ENCODE measurements at places on chromosomes 5 and 9.

GRCh38 chr9:123864251-123864650, 65.7 kb downstream of the DENND1A start:
- DNase-seq = no peak

DNA sequence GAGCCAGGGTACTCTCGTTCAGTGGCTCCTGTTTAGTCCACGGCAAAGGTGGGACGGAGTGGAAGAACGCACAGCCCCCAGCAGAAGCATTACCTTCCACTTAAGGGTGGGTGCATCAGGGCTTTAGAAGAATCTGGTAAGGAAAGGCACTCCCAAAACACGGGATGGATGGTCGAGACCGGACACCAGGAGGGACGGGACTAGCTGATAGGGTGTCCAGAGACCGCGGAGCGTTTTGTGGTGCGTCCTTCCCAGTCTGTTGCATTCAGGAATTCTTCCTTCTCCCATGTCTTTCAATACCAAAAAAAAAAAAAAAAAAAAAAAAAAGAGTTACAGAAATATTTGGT, 545 bp upstream of the CTSV start:
- peak; percentile 64 for DNase-seq

- no peak for DNase-seq
Observed at GRCh38 chr5:161286066-161286655, 260.4 kb downstream of the GABRB2 start.

DNA sequence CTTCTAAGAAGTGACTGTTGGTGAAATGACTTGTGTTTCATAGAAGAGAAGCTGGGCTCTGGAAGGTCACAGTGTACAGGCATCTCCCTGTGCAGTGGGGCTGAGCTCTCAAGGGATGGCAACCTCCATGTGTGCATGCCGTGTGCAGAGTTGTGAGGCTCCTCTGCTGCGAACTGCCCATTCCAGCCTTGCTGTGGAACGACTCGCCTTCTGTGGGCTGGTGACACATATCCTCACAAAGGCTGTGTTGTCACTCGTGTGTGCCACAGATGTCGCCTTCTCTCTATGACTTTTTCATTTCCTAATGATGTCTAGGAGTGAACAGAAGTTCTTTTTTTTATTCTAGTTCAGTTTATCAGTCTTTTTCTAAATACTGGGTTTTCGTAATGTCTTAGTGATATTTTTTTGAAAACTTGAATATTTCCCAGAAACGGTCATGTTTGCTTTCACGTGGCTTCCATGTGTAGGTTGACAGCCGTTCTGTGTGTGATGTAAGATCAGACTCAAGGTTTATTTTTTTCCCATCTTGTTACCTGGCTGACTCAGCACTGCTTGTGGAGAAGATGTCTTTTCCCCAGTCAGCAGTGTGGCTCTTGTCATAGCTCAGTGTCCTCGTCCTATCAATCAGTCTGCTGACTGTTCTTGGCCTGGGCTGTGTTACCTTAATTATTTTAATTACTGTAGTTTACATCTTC, 57.3 kb upstream of the CACNA1B start:
- DNase-seq = no peak

- DNase-seq = no peak
Observed at GRCh38 chr5:80302636-80303035, 17.2 kb upstream of the SPZ1 start.

- DNase-seq = no peak
Observed at GRCh38 chr9:134932606-134933005, 14.9 kb upstream of the FCN1 start.
